GM06990 (cell line): ENCODE measurements at places on chromosomes 4 and X.

DNA sequence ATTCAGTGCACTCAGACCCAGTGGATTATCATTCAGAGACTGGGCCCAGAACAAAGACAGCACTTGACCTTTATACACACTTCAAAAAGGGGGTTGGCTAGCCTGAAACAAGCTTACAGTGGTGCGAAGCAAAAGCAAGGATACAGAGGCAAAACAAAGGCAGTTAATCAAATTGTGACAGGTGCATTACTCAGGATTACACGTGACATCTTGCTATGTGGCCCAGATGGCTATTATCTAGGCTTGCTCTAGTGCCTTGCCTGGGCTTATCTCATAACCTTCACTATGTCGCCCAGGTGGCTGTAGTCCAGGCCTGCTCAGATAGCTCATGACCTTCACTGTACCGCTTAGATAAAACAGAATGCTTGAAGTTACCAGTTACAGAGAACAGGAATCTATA, 1092.1 kb upstream of the PRKX start:
- no peak for DNase-seq

DNA sequence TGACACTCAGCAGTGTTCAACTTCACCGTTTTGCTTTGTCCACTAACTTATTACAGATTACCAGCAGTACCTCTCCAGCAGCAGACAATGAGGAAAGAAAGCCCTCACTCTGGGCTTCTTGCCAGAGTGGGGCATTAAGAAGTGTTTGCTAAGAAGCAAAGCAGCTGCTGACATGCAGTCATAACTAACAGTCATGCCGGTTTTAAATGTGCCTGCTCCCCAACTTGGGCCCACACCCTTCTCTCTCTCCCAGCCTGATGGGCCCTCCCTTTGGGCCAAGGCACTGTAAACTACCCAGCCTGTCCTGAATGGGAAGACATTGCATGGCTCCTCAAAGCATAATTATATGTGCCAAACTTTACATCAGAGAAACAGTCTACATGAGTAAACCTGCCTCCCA, 54.6 kb upstream of the HHIP start:
- DNase-seq: no peak

DNA sequence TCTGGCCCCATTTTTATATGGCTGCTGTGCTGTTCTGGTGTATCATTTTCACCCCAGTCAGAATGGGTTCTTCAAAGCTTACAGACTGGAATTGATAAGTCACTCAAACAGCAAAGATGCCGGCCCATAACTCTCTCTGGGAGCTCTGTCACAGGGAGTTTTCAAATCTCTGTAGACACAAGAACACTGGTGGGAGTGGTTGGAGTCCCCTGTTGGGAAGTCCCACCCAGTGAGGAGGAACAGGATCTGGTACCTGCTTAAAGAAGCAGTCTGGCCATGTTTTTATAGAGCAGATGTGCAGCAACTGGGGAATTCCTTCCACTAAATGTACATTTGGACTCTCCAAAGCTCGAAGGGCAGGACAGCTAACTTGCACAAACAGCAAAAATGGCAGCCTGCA, 69.3 kb upstream of the UGT2B7 start:
- DNase-seq: no peak

GRCh38 chr4:181319629-181320028, 923.6 kb upstream of the TENM3 start:
- no peak for DNase-seq

DNA sequence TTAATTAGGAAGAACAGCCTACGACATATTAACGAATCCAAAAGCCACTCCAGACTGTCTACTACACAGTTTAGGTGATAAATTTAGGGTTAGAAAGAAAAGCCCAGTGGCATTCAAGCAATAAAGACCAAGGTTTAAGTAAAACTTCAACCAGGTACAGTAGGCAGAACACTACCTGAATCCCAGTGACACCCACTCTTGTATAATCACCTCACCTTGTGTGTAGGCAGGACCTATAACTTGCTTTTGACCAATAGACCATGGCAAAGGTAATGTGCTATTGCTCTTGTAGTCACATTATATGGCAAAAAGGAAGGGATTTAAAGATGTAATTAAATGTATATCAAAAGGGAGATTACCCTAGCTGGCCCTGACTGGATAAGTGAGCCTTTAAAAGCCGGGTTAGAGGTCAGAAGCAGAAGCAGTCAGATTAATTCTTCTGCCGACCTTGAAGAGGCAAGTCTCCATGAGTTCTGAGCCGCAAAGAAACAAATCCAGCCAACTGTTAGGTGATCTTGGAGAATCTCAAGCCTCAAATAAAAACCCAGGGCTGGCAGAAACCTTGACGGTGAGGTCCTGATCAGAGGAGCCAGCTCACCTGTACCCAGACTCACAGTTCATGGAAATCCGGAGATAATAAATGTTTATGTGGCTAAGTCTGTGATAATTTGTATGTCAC, 8.8 kb downstream of the FSTL5 start:
- DNase-seq: no peak

DNA sequence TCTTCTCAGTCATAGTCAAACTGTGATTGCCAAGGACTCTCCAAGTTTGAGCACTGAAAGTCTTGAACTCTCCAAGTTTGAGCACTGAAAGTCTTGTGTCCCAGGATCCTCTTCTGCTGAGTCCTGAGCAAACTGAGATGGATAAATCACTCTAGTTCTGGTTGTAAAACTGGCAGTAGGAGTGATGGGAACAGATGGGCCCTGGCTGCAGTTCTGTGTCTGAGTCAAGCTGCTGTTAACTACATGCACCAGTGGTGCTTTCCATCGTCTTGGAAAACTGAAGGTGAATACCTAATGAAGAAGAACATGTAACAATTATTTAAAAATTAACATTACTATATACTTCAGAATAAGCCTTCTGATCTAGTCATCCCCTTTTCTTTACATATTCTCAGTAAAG, 27.6 kb upstream of the KCNIP4 start:
- DNase-seq: no peak

GRCh38 chr4:37994569-37994968, 34.4 kb downstream of the PTTG2 start:
- no peak for DNase-seq
